ENCODE measurements at places on chromosomes 16 and 17. TPM values are rescaled to one million over a fixed set of nuclear protein-coding genes. Genes with fewer than 3 reads are reported as not detected.

The WNT9B gene
- total RNA-seq: not detected

The TEX19 gene
- not detected for total RNA-seq

The TNP2 gene
- not detected for total RNA-seq

The DDX52 gene
- 37.9 TPM for total RNA-seq

The CCDC154 gene
- 1.2 TPM for total RNA-seq

The CCL8 gene
- not detected for total RNA-seq

The RAB40B gene
- 1.7 TPM for total RNA-seq

The KANSL1 gene
- 59.6 TPM for total RNA-seq

Measured in activated CD8-positive, alpha-beta memory T cell treated with anti-CD3 and anti-CD28 coated beads for 36 hours (primary cell).